Mesothelial cell of epicardium (in vitro differentiated cells): ENCODE measurements at places on chromosomes 6 and 20. TPM values are rescaled to one million over a fixed set of nuclear protein-coding genes. Genes with fewer than 3 reads are reported as not detected.
A peak's percentile ranks its signal among the peaks of the same experiment; 100 is the strongest.

CDH22 gene
- total RNA-seq, result 0.14 to 0.18 TPM in 2 of 3 replicates, not detected in the other

ARFGEF3 gene
- 6.1 to 6.3 TPM (median 6.1 TPM) in 3 replicates for total RNA-seq

SULF2 gene
- 65.2 to 77.0 TPM (median 65.2 TPM) in 3 replicates for total RNA-seq

RBL1 gene
- 8.8 to 13.6 TPM (median 9.0 TPM) in 3 replicates for total RNA-seq

CALHM6 gene
- total RNA-seq, result 2.2 to 2.4 TPM (median 2.4 TPM) in 3 replicates

KCNK16 gene
- not detected in 3 replicates for total RNA-seq

PTPRT gene
- total RNA-seq, result 0.69 to 0.86 TPM (median 0.80 TPM) in 3 replicates

DNA sequence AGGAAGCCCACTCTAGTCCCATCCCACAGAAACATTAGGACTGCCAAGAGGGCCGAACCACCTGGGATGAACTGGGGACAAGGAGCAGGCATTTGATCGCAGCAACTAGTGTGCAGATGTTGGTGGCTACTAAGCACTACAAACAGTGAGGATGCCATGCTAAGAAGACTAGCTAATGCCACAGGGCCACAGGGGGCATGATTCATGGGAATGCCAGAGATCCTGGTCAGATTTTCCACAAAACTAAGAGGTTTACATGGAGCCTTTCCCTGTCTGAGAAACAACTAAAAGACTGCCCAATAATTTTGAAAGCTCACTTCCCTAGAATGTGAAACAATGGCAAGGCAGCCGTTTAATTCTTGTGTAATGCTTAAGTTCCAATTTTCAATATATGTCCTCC, 375.9 kb upstream of the PTCHD4 start:
- no peak for DNase-seq

DNA sequence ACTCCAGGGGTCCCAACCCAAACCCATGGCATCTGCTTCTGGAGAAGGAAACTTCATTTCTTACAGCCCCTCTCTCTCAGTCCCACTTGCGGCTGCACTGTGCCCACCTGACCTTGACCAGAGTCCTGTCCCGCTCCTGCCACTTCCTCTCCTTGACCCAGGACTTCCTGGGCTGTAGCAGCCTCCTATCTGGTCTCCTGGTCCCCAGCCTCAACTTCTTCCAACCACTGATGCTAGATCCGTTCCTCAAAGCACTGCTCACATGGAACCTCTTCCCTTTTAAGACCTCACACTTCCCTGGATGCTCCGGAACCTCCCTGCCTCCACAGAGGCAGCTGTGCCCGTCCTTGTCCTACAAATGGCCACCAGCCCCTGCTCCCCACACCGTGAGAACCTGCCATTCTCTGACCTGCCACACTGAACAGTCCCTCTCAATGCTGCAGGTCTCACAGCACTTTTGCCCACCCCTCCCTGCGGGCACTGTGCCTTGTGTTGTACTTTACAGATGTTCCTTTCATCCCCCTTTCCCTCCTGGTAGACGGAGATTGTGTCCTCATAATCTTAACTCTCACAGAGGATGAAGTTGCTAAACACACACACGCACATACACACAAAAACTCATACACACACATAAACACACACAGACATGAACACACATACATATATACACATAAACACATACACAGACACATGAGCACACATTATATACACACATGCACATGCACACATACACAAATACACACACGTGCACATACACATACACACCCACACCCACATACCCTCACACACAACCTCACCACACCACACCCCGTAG, 59.6 kb upstream of the NXT1 start:
- DNase-seq, result no peak

GRCh38 chr6:156917213-156917612, 140.0 kb downstream of the ARID1B start:
- DNase-seq, result no peak

DNA sequence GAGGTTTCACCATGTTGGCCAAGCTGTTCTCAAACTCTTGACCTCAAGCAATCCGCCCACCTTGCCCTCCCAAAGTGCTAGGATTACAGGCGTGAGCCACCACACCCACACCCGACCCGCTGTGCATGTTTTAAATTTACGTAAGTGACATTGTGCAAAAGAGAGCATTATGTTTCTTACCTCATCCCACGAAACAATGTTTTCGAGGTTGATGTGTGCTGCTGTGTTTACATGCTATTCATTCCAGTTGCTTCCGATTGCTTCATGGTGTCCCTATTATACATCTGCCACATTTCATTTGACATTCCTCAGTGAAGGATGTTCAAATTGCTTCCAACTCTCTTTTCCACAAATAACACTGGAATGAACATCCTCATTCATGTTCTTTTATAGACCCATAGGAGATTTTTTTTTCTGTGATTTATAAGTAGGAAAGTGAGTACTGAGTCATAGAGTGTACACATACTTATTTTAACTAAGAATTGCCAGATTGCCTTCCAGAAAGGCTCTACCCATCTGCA, 403.9 kb upstream of the JARID2 start:
- no peak for DNase-seq

DNA sequence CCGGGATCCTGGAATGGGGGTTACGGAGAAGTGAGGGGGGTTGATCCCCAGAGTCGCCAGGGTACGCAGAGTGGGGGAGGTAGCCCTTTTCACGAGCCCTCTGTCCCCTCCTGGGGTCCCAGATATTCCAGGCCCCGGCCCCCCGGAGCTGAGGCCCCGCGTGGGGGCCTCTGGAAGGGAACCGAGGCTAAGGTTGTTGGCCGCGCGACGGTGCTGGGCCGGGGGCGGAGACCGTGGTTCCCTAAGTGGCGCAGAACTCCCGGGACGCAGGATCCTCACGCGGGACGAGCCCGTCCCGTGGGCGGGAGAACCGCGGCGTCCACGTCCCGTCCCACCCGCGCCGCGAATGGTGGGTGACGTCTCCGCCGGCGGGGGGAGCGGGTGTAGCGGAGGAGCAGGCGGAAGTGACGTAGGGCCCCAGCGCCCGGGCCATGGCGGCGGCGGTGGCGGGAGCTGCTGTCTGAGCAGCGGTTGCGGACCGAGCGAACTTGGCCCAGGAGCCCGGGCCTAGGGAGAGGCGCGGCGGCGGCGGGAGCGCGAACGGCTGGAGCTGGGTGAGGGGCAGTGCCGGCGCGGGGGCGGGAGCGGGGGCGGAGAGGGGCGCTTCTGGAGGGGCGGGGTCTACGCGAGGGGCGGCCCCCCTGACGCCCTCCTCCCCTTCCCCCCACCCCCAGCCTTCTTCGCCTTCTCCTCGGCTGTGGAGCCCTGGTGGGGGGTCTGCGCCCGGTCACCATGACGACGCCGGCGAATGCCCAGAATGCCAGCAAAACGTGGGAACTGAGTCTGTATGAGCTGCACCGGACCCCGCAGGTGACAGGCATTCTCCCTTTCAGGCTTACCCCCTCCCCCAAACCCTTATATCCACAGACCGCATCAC, at the start of gene RING1:
Gene RING1, plus strand, starts transcription at position 410 of the 877 bp plus-strand sequence. Its CDS starts 323 bp downstream, at position 733.
- peak; percentile 77 for DNase-seq

- no peak for DNase-seq
These were observed 189.8 kb downstream of the UTRN start for GRCh38 chr6:144474904-144475303.

DNA sequence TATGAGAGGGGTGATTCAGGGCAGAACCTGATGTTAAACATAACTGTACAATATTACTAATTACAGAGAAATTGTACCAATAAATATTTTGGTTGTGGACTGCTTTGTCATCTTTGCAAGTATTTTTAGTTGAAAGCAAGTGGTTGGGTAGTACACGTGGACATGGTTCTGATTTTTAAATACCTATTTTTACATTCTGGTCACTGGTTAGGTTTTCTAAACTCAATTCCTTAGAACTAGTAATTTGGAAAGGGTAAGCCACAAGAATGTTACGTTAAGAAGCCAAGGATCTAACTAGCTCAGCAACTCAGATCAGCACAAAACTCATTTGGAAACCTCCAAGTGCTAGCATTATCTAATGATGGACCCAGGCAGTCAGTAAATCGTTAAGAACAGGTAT, 2.7 kb downstream of the EPB41L2 start:
- no peak for DNase-seq

- DNase-seq, result no peak
These were observed 114.5 kb downstream of the JAG1 start for GRCh38 chr20:10559266-10559665.

GRCh38 chr6:143647191-143647590, 30.6 kb upstream of the PHACTR2 start:
- no peak for DNase-seq

DNA sequence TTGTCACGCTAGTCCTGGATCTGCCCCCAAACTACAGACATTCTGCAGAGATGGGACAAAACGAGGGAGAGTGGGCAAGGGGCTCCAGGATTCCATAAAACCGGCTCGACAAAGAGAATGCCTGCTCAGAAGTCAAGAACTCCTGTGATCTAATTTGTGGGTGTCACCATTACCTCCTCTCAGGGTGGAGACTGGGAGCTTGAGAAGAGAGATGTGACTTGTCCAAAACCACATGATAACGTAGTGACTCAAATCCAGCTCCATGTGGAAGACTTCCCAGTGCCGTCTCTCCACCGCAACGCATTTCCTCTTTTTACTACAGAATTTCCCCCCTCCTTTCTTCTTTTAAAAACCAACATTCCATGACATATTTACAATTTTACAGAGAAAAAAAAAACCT, 44.3 kb downstream of the TRERF1 start:
- DNase-seq, result no peak

DNA sequence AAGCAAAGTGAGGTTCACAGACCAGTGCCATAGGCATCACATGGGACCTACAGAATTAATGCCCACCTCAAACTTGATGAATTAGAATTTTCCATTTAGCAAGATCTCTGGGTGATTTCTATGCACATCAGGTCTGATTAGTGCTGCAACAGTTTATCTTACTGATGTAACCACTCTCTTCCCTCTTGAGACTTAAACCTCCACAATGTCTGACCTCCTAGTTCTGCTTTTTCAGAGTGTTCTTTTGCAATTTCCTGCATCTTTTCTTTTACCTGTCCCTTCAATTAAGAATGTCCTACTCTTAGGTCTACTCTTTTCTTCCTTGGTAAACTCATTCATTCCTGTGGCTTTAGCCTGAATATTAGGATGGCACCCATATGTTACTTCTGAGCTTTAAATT, 615.3 kb downstream of the TFAP2A start:
- DNase-seq, result no peak

DNA sequence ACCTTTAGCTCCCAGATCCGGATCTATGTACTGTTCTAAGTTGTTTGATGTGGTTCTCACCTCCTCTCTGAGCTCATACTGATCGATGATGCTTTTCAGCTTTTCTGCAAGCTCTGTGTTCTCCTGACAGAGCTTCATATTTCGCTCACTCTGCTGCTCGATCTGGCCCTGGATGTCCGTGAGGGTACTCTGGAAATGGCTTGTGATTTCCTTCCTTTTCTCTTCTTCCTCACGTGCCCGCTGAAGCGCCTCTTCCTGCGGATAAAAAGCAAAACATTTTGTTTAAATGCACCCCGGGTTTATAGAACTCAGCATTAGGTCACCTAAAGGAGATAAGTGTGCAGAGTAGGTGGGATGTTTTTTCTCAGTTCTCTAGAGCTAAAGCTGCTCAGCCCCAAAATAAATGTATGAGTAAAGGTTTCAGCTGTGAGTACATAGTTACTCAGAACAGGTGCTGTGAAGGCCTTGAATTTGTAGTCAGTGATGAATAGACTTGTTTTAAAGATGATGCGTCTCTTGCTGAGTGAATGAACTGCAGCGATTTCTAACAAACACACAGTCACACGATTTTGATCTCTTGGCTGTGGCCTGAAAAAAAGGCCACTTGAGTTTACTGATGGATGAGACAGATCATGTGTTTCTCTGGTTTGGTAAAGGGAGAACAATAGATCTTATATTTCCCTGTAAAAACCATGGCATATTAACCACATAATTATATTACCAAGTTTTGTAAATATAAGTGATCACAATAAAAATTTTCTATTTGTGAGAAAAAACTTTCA, 29.1 kb downstream of the TXLNB start:
- DNase-seq, result no peak

DNA sequence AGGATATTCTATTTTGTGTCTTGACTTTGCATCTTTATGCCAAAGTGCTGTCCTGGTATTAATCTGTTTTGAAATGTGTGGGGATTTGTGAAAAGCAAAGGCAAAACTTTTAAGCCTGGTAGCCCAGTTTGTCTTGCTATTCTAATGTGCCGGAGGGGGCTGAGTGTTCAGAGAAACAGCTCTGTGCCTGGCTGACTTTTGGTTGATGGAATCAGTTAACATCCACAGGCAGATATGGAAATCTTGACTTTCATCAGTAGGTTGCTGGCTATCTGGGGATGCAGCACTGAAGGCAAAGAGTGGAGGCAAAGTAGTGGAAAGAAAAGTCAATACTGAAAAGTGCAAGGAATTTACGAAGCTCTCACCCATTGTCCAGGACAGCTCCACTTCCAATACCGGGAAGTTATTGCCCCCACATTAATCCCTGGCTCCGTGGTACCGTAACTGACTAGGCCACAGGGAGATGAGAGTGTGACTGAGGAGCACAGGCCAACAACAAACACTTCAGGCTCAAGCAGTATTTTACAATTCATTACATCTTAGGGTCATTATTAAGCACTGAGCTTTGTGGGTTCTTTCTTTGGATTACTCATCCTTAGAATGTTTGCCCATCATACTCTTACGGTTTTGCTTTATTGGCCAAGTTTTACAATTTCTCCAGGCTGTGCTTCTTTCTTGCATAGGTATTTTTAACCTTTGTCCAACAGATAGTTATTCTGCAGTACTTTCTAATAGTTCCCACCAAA, 164.6 kb downstream of the MTFR2 start:
- no peak for DNase-seq

DNA sequence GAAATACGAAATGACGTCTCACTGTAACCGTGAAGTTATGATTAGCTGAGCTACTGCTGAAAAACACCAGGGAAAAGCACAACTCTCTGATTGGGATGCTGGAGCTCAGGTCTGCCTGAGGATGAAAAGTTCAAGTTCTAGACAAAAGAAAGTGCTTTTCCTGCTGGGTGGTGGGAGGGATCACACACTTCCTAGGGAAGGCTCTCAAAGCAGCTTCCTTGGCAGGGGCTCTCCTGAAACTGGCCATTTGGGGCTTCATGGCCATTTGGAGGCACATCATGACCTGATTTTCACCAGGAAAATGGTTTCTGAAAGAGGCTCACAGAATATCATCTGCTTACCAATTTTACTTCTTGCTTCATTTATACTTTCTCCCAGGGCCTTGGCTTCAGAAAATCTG, 97.1 kb upstream of the KCNK16 start:
- no peak for DNase-seq

DNA sequence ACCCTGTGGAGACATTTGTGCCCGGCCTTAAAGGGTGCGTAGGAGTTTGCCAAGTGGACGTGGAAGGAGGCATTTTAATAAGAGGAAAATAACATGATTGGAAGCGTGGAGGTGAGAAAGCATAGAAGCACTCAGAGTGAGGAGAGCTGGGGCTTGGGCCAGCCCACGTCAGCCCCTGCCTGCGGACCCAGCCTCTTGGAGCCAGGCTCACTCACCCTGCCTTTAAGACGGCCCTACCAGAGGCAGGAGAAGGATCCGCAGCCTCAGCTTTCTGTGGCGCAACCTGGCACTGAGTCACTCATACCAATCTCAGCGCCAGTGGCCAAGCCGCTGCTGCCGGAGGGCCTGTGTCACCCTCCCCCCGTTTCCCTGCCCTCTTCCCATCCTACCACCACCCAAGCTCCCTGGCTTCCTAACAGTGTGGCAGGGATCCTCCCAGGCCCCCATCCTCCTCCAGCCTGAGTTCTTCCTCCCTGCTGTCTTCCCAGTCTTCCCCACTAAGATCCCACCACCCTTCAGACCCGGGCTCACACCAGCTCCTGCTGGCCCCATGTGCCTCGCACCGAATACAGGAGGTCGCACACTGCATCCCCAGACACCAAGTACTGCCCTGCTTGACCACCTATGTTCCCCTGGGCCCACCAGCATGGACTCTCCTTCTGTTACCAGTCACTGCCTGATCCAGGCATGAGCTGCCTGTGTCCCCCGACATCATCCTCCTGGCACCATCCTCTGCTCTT, 285.2 kb downstream of the UST start:
- no peak for DNase-seq
